ENCODE measurements at places on chromosomes 3 and 15.

GRCh38 chr15:98803228-98804056, 155.1 kb downstream of the IGF1R start:
- ATAC-seq = no peak

DNA sequence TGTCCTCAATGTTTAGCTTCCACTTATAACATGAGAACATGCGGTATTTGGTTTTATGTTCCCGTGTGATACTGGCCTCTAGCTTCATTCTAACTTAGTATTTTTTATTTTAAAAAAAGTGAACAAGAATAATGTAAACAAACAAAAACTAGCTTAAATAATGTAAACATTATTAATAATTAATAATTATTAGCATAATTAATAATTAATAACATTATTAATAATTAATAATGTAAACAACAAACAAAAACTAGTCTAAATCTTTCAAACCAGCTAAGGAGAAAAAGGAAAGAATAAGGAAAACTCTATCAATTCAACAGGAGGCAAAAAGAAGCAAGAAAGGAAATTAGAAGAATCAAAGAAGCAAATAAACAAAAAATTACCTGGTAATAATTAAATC, 66.2 kb upstream of the CLSTN2 start:
- ATAC-seq = no peak

DNA sequence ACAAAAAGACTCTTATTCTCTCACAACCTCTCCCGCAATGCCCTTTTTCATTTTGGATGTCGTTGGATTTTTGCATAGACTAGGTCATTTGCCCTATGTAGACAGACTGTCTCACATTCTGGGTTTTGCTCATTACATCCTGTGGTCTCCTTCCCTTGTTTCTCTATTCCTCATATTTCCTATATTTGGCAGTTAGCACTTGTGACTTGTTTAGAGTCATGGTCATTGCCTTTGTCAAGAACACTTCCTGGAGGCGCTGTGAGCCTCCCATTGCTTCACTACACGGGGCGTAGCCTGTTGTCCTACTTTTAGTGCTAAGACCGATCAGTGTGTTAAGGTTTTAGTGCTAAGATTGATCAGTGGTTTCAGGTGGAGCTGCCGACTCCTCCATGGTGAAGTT, 16.1 kb upstream of the TATDN2 start:
- ATAC-seq = peak; percentile 66

DNA sequence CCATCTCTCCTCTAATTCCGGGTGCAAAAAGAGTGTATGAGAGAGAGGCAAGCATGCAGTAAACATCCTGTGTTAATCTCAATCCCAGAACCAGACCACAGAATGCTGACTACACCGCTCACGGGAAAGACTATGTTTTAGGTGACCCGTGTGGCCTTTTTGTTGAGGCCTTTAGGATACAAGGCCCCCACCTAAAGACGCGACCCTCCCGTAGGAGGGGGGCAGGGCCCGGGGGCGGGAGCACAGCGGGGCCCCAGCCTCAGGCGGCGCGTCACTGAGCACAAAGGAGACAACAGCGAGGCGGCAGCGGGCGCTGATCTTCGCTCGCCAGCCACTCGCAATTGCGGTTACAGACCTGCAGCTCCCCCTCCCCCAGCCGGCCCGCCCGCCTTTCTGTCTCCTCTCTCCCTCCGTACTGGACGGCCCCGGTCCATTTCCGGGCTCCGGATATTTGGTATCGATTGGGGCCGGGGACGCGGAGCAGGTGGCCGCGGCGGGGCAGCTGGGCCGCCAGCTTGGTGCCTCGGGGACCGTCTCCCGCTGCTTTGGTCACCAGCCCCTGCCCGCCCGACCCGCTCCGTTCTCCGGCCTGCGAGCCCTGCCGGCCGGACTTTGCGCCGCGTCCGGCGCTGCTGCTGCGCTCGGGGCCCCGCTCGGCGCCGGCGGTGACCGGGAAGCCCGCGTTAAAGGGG, at the start of gene CCDC50:
Gene CCDC50, plus strand, starts transcription at position 433 of the 692 bp plus-strand sequence. CDS start 281 bp downstream, outside the sequence.
- ATAC-seq = peak; percentile 62

- no peak for ATAC-seq
Measured at GRCh38 chr3:197229836-197230235, 68.6 kb downstream of the DLG1 start.

DNA sequence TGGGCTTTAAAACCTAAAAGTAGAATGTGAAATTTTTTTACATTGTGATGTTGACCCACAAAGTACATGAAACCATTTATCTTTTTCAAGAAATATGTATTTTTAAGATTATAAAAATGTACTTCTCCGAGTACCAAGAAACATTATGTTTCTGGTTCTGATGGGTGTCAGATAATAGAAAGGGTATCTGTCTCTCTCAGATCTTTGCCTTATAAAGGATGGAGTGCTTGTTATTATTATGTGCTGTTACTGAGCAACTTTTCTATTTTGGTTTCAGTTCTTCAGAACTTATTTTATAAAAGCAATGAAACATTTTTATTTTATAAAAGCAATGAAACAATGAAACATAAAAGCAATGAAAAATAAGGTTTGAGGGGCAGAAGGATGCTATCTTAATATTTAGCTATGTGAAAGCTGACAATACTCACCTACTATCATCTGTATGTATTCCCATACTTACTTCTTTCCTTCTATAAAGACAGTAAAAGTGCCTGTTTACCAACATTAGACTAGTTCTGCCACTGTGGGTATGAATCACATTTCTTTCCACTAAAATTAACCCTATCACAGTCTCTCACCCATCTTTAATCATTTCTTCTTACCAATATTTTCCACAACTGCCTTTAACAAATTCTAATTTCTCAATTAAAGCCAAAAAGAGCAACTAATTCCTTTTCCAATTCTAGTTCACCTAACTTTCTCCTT, 540.7 kb upstream of the KCNMB2 start:
- peak; percentile 75 for ATAC-seq

Measured in activated T-helper 17 cell treated with anti-CD3 and anti-CD28 coated beads, Interleukin-2, amount 50 U/mL, for 72 hours (primary cell).